Dorsolateral prefrontal cortex (tissue), 122 donors: ENCODE measurements at places on chromosomes 12 and 14.

- no peak for DNase-seq
Observed at GRCh38 chr14:70036665-70037064, 152.1 kb downstream of the SLC8A3 start.

GRCh38 chr12:118467641-118468305, 91.4 kb downstream of the SUDS3 start:
- no peak for DNase-seq

GRCh38 chr14:25003537-25003936, 46.4 kb downstream of the STXBP6 start:
- no peak for DNase-seq

DNA sequence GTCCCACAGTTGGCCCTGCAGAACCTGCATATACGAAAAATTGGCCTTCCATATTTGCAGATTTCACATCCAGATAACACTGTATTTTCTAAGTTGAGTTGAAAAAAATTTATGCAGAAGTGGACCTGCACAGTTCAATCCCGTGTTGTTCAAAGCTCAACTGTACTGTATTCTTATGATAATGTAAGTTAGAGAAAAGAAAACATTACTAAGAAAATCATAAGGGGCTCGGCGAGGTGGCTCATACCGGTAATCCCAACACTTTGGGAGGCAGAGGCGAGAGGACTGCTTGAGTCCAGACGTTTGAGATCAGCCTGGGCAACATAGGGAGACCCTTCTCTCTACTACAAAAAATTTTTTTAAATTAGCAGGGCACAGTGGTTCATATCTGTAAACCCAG, 18.2 kb upstream of the SLC35E3 start:
- no peak for DNase-seq

GRCh38 chr14:21056520-21057163, 980 bp upstream of the RNASE8 start:
- DNase-seq = no peak

DNA sequence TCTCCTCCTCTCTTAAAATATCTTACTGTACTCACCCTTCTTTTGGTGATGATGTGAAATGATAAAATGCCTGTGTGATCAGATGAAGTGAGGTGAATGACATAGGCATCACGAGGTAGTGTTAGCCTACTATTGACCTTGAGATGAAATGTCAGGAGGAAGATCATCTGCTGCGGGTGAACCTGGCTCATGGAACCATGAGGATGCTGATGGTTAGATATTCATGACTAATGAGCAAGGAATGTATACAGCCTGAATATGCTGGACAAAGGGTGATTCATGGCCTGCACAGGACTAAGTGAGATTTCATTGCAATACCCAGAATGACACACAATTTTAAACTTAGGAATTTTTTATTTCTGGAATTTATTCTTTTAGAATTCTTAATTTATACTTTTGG, 89.6 kb downstream of the DAAM1 start:
- no peak for DNase-seq

DNA sequence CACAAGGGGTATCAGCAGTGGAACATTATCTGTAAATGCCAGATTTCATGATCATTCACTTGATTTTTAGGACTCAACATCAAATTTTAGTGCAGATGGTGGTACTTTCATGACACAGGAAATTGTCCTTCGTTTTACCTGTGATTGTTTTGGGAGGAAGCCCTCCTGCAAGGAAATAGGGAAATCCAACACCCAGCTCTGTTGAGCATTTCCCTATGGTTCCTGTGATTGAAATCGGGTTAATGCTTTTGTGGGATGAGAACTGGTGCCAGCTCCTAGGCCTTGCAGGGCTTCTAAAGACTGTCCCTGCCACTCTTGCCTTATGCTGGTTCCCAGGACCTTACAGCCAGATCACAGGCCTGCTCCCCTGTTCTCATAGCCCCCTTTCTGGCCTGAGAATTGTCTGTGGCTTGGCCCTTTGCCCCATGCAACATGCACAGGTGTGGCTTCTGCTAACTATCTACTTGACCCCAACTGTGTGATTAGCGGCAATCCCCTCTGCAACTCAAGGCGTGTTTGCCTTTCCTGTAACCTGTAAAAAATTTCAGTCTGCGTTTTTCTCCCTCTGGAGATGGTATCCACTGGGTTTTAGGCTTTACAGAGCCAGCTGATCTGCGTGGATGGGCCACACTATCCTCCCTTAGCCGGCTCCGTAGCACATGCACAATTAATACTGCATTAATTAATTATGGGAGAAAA, 112.5 kb downstream of the ETV6 start:
- no peak for DNase-seq

- no peak for DNase-seq
Observed at GRCh38 chr12:28027947-28028724, 55.6 kb upstream of the PTHLH start.

GRCh38 chr12:120703311-120703942, 6.8 kb upstream of the UNC119B start:
- DNase-seq = no peak

GRCh38 chr14:49623941-49624839, 3.6 kb downstream of the MGAT2 start:
- DNase-seq = no peak

GRCh38 chr12:42490261-42490842, 99.2 kb downstream of the PRICKLE1 start:
- no peak for DNase-seq

GRCh38 chr14:52190337-52190931, 77.1 kb upstream of the PTGDR start:
- no peak for DNase-seq

DNA sequence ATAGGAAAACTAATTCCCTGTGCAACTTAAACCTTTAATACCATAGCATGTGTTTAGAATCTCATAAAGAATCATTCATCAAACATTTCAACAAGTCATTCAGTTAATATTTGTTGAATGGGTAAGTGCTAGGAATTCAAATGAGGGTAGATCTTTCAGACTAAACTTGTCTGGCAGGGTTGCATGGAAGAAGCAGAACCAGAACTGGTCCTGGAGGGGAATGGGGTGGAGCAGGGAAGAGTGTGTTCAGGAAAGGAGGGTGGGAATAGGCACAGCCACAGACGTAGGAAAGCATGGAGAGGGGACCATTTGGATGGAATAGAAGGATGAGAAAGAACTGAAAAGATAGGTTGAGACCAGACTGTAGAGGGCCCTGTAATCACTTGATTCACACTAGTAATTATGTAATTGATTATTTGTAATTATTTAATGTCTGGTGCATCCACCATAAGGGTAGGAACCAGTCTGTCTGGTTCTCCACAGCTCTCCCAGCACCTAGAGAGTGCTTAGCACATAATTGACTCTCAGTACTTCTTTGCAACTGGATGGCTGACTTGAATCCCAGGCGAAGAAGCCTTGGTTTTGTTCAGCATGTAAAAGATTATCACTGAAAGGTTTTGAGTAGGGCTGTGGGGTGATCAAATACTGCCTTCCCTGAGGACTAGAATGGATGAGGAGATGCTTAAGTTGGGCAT, 3.0 kb upstream of the MAP3K9 start:
- no peak for DNase-seq

DNA sequence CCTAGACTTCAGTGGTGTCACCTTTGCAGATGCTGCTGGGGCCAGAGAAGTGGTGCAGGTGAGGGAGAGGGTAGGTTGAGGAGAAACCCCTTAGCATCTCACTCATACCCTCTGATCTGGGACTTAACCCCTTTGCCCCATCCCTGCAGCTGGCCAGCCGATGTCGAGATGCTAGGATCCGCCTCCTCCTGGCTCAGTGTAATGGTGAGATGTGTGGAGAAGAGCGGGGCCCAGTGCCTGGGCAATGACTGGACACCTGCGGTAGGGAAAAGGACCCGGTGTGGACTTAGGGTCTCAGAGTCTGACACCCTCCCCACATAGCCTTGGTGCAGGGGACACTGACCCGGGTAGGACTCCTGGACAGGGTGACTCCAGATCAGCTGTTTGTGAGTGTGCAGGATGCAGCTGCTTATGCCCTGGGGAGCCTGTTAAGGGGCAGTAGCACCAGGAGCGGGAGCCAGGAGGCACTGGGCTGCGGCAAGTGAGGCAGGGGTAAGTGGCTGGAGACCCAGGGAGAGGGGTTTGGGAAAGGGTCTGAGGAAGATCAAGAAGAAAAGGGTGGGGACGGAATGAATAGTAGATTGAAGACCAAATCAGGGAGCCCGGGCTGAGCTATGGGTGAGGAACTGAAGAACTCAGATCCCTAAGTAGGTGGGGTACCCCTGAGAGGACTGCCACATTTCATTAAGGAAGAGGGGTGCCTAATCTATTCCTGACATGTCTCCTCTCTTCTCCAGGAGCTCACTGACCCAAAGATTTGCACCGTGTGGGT, 7.6 kb downstream of the B4GALNT1 start:
- no peak for DNase-seq
